A673 (cell line): ENCODE measurements at places on chromosomes 3 and 15. TPM values are rescaled to one million over a fixed set of nuclear protein-coding genes. Genes with fewer than 3 reads are reported as not detected.

FETUB gene
- total RNA-seq: not detected in 2 replicates

PRSS50 gene
- not detected in 2 replicates for total RNA-seq

GPR149 gene
- total RNA-seq: not detected in 2 replicates

TSPAN3 gene
- total RNA-seq: 219 and 224 TPM in 2 replicates

CSPG4 gene
- total RNA-seq: 0.11 and 0.22 TPM in 2 replicates

OIP5 gene
- total RNA-seq: 31.0 and 36.1 TPM in 2 replicates

ACAN gene
- total RNA-seq: not detected in 2 replicates

DZIP1L gene
- total RNA-seq: 3.8 and 8.1 TPM in 2 replicates

FYTTD1 gene
- total RNA-seq: 89.7 and 93.8 TPM in 2 replicates

AADACL2 gene
- not detected in 2 replicates for total RNA-seq

ZPLD1 gene
- total RNA-seq: 0.17 TPM in 1 of 2 replicates, not detected in the other

ZKSCAN7 gene
- total RNA-seq: 3.0 and 3.2 TPM in 2 replicates

RBPMS2 gene
- 2.9 and 4.9 TPM in 2 replicates for total RNA-seq

TM4SF18 gene
- total RNA-seq: 0.37 and 1.5 TPM in 2 replicates

DNAJC19 gene
- total RNA-seq: 51.2 and 52.1 TPM in 2 replicates

PLSCR2 gene
- total RNA-seq: not detected in 2 replicates

PIGZ gene
- 0.68 and 0.69 TPM in 2 replicates for total RNA-seq
